ENCODE measurements at places on chromosomes 11 and 22.
A peak's percentile ranks its signal among the peaks of the same experiment; 100 is the strongest.

- DNase-seq = no peak
Observed at GRCh38 chr22:49308300-49308699, 519.4 kb downstream of the BRD1 start.

DNA sequence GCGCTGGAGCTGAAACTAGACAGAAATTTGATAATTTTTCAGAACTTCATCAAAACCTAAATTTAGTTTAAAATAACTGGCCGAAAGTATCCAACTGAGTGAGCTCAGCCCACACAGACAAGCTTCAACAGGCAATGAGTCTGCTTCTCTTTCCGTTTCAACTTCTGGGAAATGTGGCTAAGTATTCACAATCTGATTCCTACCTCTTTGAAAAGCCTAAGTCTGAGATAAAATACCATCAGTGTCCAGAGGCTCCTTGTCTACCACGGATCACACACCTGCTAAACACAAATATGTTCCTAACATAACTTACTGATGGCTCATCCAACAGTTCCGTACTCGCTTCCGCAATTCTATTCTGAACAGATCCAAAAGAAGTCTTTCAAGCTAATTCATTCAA lies 8.5 kb downstream of the SIK3 start:
- no peak for DNase-seq

GRCh38 chr11:67583247-67584204 lies at the start of gene GSTP1:
GSTP1 (plus strand) TSS chr11:67583812; CDS start chr11:67583844, 32 bp downstream.
- DNase-seq = peak; percentile 32

- no peak for DNase-seq
Observed at GRCh38 chr22:39728236-39728860, 157.8 kb downstream of the CACNA1I start.

DNA sequence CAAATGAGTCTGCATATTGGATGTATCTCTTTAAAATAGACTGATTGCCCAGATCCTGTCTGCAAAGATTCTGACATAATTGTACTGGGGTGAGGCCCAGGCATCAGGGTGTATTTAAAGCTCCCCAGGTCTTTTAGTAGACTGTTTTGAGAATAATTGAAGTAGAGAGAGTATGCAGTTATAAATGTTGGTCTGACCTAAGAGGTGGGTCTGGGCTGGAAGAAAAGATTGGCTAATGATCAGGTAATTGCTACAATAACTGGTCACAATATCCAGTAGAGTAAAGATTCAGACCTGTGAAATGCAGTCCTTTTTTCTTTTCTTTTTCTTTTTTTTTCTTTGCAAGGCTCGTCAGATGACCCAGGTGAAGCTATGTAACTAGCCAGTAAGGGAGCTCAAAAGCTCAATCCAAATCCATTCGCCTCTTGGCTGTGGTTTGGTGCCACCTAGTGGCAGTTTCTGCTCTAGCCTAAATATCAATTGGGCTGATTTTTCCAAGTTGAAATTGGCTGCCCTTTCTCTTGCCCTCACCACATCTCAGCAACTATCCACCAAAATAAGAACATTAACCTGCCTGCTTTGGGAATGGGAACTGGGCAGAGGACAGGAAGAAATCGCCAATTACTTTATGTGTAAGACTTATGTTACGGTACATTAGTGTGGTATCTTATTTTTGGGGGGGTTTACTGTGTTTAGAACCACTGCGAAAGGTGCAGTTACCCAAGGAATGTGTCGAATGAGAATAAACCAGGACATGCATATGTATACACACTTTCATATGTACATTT lies 45.9 kb downstream of the ZNF143 start:
- peak; percentile 42 for DNase-seq

- no peak for DNase-seq
Observed at GRCh38 chr22:26968859-26969523, 311.6 kb downstream of the MIAT start.

GRCh38 chr11:65553301-65554001 lies 4.7 kb downstream of the LTBP3 start:
- DNase-seq = no peak

DNA sequence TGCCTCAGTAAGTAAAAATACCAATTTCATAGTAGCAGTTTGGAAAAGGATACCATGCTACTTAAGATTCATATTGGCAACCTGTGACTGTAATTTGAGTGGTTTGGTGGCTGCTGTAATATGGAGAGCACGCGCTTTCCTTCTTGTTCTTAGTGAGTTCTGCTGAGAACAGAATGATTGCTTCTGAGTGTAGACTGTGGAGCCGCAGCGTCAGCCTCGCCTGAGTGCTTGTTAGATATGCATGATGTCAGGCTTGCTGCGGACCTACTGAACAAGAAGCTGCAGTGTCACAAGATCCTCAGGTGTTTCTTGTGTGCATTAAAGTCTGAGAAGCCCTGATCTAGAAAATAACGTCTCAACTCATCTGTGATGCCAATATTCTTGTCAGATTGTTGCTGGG lies 143.2 kb downstream of the ARHGAP42 start:
- no peak for DNase-seq

DNA sequence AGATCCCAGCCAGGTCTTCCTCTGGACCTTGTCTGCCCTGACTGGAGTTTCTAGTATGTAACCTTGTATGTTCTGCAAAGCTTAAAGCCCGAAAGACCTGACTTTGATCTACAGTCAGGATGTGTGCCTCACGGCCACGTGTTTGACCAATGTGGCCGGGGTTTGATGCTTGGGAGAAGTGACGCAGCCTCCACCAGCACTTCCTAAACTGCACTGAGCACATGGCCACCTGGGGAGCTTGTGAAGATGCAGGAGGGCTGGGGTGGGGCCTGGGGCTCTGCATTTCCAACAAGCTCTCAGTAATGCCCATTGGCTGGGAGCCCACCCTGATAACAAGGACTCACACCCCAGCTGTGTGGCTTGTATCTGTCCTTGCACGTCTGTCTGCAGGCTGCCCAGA lies 53.2 kb downstream of the NAT10 start:
- no peak for DNase-seq

- no peak for DNase-seq
Observed at GRCh38 chr11:123212406-123212805, 17.4 kb upstream of the CLMP start.

All from AG09309 (cell line).